ENCODE measurements at places on chromosomes 2 and 18.

- DNase-seq: no peak
These were observed 105.0 kb downstream of the SPIRE1 start for GRCh38 chr18:12552879-12553242.

DNA sequence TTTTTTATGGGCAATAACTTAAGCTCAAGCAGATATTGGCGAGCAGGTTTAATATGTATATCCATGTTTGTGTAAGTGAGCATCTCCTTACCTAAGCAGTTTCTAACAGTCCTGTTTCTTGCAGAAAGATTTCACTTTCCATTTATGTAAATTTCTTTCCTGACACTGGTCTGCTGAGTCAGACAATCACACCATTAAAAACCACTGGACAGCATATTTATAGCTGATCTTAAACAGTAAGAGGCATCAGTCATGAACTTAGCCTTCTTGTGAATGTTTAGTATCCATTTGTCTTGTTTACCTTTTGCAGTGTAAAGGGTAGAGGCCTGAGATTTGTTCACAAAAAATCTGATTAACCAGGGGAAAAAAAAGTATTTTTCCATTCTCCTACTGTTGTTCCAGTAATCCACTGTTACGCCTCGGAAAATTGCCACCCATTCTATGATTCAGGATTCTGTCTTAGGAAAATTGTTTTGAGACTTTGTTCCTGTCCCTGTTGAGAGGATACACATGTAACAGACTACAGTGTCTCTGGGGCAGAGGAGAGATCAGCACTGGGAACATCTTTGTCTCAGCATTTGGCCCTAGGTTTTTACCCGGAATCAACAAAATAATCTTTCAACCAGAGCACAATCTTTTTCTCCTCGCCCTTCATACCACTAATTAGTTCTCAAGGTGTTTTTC is 521.0 kb upstream of the NRP2 start:
- no peak for DNase-seq

- no peak for DNase-seq
These were observed 262.0 kb upstream of the RASGRP3 start for GRCh38 chr2:33214436-33214835.

GRCh38 chr2:136030406-136030805 is 45.0 kb upstream of the DARS1 start:
- no peak for DNase-seq

- no peak for DNase-seq
These were observed 102.2 kb downstream of the PDE1A start for GRCh38 chr2:182324665-182325064.

DNA sequence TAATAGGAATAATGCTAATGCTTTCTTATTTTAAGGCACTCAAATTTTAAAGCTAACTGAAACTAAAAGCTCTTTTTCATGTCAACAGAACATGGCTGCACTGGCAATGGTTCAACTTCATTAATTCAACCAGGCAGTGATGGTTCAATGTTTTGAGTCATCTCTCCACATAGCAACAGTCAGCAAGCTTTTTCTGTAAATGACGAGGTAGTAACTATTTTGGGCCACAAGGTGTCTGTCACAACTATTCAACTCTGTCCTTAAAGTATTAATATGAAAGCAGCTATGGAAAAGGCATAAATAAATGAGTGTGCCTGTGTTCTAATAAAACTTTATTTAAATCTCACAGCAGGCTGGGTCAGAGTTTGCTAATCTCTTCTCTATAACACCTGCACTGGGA is 1425.6 kb upstream of the PIK3C3 start:
- DNase-seq: no peak

DNA sequence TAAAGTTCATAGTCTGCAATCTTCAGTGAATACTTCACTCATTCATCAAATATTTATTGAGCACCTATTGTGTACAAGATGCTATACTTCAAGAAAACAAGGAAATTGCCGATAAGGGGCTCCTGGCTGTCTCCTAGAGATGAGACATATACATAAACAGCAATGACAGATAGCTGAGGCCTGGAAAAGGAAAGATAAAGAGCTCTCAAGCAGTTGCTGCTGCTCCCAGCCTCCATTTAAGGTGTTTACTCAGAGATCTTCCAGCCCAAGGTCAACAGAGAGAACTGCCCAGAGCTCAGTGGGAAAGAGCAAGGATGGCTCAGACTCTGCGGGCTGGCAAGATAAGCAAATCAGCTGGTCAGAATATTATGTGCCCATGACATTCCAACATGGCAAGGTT is 3.3 kb upstream of the SLC14A2 start:
- no peak for DNase-seq

DNA sequence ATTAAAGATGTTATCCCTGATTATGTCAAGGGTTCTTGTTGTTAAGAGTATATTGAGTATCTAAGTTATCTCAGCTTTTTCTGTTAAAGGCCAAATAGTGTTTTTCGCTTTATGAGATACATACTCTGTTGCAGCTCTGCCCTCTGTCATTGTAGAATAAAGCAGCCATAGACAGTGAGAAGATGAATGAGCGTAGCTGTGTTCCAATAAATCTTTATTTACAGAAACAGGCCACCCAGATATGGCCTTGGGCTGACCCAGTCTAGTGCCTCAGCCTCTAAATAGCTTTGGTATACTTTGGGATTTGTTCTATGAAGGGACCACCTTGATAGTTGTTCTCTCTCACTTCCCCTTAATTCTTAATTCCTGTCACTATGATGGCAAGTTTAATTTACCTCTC is 72.8 kb upstream of the EML6 start:
- DNase-seq: no peak

DNA sequence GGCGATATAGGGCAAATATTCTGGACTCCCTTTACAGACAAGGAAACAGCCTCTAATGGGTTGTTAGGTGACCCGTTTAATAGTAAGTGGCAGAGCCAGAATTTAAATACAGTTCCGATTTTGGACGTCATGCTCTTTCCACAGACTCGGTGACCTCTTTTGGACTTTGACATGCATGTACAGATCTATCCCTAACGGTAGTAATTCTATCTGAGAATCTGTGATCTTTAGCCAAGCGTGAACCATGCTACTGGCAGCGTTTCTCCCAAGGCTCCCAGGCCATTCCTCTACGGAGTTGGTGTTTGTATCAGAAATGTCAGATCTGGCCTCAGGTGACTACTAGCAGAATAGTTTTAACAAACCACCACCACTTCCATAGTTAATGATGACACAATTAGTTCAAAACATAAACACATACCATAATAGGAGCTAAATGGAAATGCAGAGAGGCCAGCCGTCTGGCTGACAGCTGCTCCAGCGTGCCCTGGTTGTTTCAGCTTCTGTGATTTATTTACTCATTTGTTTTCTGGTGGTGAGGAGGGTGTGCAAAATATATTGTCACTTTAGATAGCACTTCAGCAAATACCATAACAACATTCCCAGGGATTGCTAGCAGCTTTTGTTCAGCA is 304.6 kb upstream of the LYPD1 start:
- DNase-seq: no peak

All from activated T-cell treated with anti-CD3 and anti-CD28 coated beads, Interleukin-2, amount 50 U/mL, for 4 hours (primary cell).